CD4-positive, alpha-beta T cell treated with Interleukin-6 for 4 hours (primary cell): ENCODE measurements at places on chromosomes 1 and 21.
A peak's percentile ranks its signal among the peaks of the same experiment; 100 is the strongest.

DNA sequence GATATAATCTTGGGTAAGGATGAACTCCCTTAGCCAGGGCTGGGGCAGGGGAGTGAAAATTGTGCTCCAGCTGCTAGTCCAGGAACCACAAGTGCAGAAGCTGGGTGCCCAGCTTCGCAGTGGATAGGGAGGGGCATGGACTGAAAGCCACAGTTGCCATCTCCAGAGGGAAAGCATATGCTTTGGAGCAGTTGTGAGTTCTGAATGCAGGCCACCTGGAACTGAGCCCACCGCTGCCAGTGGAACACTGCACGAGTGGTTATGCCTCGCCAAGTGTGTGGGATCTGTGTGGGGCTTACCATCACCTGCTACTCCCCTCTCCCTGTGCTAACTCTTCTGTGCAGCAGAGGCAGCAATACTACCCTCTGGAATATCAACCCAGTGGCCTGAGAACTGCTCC, 158.4 kb upstream of the DPT start:
- no peak for DNase-seq

DNA sequence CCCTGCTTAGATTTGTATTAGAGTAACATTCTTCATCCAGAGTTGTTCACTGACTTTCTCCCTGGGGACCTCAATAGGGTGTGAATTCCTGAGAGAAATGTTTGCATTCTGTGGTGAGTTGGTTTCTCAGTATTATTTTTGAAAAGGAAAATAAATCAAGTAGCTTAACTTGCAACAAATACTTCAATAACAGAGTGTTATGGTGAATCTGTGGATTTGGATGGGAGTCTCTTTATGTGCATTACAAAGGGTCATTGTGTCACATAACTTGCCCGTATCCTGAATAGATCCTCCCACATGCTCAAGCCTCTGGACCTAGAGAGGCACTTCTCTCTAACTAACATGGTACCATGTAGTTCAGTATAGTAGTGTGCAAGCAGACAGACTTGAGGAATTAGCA, 68.4 kb upstream of the IPO9 start:
- DNase-seq, result no peak

DNA sequence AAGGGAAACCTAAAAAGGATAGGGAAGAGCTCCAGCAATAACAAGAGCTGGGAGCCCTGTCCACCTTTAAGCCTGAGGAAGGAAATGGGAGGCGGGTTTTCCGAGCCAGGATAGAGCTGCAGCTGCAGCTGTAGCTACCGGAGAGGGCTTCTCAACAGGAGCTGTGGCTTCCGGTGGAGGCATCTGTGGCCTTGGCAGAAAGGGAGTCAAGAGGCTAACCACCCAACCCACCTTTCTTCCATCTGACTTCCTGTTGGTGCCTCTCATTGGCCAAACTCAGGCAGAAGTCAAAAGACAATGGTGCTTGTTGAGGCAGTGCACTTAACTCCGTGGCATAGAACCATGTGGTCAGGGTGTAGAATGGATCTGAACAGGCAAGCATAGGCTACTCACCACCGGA, 313.1 kb upstream of the DAB1 start:
- DNase-seq, result no peak

DNA sequence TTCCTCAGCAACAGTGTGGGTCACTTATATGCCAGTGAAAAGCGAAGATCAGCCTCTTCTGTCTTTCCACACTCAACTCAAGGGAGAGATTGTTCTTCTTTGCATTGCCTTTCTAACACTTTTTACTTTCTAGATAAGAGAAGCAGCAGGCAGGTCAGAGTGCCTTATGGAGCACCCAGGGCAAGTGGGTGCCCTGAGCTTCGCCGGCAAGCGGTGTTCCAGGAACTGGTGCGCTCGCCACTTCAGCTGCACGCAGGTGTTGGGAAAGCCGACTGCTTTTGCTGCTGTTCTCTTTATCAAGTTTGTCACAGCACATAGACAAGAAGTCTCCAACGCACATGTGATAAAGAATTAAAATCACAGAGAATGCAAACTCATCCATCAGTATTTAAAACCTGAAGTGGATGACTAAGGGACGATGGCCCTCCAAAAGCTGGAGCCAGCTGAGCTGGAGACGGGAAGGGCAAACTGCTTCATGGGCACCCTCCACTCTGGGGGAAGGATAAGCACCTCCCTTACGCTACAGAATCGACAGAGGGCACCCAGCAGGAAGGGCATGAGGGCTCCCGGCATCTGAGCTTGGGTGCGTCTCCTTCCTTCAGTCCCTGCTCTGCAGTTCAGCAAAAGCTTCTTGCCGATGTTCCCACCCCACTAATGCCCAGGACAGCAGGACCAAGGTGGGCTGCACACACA, 20.7 kb downstream of the UBE2G2 start:
- no peak for DNase-seq

DNA sequence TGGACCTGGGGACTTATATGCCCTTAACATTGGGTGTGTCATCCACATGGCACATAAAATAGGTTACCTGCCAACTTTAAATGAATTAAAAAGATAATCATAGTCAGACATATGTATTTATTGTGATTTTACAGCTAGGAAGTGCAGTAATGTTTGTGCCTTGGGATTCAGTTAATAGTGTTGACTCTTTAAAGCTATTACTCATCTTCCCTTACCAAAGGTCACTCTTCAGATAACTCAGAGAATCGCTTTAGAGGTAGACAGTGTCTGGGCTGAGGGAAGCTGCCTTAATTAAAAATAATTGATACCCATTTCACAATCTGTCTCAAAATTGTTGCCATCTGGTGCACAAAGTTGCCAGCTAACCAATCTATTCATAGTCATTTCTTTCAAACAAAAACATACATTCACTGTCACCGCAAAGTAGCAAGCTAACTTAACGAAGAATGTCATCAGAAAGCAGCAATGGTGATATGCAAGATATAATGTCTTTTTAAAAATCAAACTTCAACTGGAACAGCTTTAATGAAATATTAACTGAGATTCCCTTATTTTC, 3.0 kb upstream of the KRTAP15-1 start:
- DNase-seq, result no peak

DNA sequence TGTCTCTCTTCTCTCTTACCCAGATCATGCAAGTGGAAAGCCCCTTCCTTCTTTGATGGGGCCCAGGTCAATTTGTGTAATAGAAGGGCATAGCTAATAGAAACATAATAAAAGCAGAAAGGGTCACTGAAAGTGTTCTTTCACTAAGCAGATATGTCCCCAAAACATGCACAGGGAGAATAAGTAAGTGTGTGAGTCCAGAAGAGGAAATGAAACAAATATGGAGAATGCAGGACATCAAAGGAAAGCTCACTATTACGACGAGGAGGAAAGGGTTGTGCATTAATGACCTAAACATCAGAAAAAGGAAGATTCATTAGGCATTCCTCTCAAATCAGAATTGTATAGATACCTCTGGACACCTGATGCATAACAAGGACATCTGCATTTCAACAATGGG, 81.4 kb upstream of the SMYD2 start:
- no peak for DNase-seq

- DNase-seq, result no peak
Observed at GRCh38 chr21:45324489-45325205, 37.0 kb upstream of the POFUT2 start.

DNA sequence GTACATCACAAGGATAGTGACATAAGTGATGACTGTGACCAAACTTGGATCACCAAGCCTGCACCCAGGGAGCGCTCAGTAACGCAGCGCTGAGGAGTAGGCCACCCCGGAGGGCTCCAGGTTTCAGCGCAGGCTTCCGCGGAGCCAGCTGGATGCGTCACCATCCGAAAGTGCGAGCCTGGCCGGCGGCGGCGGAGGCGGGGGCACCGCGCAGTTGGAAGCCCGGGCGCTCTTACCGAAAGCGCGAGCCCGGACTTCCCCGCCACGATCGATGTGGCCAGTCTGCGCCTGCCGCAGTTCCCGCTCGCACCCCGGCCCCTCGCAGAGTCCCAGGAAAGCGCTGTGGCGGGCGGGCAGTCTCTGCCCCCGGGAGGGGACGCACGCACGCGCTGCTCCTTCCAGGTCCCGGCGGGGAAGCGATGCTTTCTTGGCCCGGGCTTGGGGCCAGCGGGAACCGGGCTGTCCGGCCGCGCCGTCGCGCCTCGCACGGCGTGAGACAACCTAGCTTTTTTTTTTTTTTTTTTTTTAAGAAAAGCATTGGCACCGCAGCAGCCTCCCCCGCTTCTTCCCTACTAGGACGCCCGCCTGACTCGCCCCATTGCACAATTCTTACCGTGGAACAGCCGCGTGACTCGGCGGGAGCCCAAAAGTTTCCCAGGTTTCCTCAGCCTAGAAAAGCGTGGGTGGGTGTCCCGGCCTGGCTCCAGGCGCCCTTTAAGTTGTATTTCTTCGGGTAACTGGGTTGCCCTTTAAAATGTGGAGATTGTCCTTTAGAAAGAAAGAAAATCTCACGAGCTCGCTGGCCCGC, 36.4 kb upstream of the JAK1 start:
- peak; percentile 74 for DNase-seq

GRCh38 chr1:242017580-242018233, 18.8 kb upstream of the MAP1LC3C start:
- DNase-seq, result peak; percentile 31

DNA sequence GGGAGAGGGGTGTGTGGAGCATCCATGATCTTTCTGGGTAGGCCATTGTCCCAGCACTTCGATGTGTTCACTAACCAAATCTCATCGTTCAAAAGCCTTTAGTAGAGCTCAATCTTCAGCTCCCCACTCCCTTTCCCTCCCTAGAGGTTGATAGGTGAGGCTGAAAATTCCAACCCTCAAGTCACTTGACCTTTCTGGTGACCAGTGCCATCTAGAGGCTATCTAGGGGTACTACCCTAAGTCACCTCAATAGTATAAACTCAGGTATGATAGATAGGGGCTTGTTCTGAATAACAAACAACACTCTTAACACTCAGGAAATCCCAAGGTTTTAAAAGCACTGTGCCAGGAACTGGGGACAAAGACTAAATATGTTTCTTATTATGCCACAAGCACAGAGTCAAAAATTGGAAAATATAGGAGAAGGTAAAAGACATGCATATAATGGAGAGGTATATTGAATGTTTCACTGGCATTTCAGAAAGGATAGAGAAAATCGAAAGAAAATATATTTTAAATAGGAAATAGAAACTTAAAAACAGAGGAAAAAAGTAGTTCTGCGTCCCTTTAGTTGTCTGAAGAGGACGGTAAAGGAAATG, 42.9 kb upstream of the CD53 start:
- peak; percentile 38 for DNase-seq

- DNase-seq, result no peak
Observed at GRCh38 chr1:67610450-67610849, 74.6 kb upstream of the GADD45A start.

GRCh38 chr1:10431070-10431730, 967 bp downstream of the CENPS start:
- no peak for DNase-seq

DNA sequence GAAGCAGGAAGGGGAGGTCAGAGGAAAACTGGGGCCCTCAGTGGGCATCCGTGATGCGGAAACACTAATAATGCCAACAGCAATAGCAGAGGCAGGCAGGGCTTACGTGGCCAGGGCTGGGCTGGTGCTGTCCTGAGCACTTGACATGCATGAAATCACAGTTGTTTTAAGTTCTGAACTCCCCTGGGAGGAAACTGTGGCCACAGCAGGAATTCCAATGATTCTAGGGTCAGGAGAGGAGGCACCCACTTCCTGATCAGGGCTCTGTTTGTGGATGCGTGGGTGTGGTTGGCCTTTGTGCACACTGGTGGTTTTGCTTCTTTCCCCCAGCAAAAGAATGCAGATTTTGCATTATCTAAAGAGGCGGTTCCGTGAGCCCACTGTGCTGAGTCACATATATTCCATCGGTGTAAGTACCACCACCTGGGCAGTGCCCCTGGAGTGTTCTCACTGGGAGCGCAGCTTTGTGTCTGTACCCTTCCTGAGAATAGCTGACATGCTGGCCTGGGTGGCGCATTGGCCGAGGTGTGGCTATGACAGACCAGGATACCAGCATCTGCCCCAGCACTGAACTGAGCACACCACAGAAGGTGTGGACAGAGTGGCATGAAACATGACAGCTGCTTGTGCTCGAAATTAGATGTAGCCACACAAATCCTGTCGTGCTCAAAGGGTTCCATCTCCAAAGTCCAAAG, 71.0 kb downstream of the PDE9A start:
- no peak for DNase-seq

- no peak for DNase-seq
Observed at GRCh38 chr1:39158327-39159086, 46.0 kb upstream of the MACF1 start.

DNA sequence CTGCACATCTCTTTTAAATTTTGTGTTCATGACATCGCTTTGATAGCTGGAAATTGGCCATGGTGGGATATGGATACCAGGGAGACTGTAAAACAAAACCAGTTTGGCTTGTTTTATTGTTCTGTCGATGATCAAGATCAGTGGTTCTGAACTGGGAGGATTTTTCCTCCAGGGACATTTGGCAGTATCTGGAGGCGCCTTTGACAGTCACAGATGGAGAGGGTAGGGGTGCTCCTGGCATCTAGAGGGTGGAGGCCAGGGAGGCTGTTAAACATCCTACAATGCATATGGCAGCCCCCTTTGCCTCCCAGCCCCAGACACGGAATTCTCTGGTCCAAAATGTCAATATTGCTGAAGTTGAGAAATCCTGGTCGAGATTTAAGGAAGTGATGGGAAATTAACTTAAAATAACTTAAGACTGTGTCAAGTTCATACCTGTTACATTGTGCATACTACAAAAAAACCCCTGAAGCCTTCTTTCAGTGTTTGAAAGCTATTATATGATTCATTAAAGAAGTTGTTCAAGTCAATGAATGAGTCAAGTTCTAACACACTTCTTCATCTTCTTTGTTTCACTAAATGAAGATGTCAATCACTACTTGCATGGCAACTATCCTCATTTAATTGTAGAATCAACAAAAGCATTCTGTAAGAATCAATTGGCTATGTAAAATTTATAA, 150.9 kb downstream of the KCNJ6 start:
- no peak for DNase-seq

- DNase-seq, result no peak
Observed at GRCh38 chr1:169146576-169147214, 40.2 kb downstream of the ATP1B1 start.

- no peak for DNase-seq
Observed at GRCh38 chr1:226466296-226466695, 58.4 kb upstream of the PARP1 start.

DNA sequence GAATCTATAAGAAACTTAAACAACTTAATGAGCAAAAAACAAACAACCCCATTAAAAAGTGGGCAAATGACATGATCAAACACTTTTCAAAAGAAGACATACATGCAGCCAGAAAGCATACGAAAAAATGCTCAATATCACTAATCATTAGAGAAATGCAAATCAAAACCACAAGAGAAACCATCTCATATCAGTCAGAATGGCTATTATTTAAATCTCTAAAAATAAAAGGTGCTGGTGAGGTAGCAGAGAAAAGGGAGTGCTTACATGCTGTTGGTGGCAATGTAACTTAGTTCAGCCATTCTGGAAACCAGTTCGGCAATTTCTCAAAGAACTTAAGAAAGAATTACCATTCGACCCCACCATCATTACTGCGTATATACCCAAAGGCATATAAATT, 147.7 kb downstream of the FAF1 start:
- DNase-seq, result no peak

- DNase-seq, result peak; percentile 89
Observed at GRCh38 chr21:44892536-44893277, 19.2 kb upstream of the PTTG1IP start.

- no peak for DNase-seq
Observed at GRCh38 chr1:54283635-54284385, 83.8 kb downstream of the MRPL37 start.

- peak; percentile 11 for DNase-seq
Observed at GRCh38 chr1:63691701-63692425, 82.0 kb upstream of the ROR1 start.
